ENCODE measurements at places on chromosomes 1 and 21.

- no peak for DNase-seq
Measured at GRCh38 chr21:32371913-32372314, 20.9 kb downstream of the URB1 start.

- DNase-seq = no peak
Measured at GRCh38 chr1:5744911-5745799, 247.1 kb downstream of the NPHP4 start.

DNA sequence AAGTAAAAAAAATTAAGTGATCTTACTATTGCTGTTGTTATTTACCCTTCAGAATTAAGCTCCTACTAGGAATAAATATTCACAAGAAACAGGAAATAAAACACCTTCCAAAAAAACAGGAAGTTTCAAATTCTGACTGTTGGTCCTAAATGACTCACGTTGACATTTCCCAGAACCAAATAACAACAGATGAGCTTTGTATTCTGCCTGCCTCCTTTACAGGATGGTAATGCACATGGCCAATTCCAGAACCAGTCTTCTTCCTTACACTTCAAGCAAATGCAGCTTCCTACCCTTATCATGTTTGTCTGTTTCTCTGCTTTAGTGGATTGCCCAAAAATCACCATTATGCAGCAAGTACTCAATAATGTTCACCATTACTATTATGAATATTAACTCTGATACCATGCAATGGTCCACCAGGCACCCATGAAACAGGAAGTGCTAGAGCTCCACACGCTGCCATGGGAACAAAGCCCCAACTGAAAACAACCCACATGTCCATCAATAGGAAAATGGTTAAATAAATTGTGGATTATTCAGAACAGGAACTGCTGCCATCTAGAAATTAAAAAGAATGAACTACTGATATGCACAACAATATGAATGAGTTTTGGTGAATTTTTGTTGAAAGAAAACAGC is 8.9 kb downstream of the CASP9 start:
- DNase-seq = no peak

GRCh38 chr21:15003463-15004135 is 61.2 kb downstream of the NRIP1 start:
- no peak for DNase-seq

- DNase-seq = no peak
Measured at GRCh38 chr1:47745715-47746609, 251.2 kb downstream of the TRABD2B start.

DNA sequence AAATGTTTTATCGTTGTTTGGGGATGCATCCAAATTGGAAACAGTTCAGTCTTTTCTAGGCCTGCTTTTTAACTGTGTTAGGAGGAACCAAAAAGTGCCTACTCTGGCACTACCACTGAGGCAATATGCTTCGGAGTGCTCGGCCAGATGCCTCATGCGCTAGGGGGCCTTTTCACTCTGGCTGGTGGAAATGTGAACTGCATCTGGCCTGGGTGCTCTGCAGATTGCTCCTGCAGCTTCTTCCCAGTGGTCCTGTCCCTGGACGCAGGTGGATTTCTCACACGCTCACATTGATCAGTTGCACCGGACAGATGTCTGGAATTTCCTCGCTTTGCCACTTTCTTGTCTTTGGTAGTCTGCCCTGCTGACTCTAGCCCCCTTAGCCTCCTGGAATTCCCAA is 330.2 kb upstream of the FMN2 start:
- DNase-seq = no peak

DNA sequence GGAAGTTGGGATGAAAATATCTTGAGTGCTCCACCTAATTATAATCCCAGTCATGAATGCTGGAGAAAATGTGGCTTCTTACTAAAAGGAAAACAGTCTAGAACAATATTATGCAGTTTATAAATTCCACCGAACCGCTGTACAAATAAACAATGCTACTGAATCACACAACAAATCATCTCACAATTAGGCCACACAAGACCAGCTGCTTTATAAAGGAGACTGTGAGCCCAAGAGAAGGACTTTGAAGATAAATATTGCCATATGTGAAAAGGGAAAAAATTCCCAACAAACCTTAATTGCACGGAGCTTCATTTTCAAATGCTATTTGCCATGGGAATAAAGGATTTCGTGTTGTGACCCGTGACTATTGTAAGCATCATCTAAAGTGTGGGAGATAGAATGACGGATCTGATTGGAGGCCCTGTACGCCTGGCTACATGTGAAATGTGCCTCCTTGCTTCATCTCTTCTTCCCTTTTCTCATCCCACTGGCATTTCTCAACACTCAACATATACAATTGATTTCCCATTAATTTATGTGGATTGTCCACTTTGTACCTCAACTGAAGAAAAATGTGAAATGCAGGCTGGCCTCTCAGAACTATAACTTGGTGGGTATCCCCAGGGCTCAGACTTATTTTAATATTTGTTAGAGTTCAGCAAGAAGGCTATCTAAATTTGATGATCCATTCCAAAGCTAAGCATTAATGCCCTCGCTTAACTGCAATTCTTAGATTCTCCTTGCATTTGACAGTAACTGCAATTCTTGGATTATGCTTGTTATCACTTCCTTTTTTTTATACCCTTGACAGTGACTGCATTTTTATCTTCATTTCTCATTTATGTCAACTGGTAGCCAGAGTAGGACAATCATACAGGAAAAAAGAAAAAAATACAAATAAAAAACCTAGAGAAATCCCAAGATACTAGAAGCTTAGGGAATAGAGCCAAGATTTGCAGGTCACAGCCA is 122.3 kb downstream of the TGFB2 start:
- DNase-seq = no peak

- no peak for DNase-seq
Measured at GRCh38 chr1:164560556-164560955, 1.6 kb downstream of the PBX1 start.

- no peak for DNase-seq
Measured at GRCh38 chr21:29230551-29231261, 68.0 kb upstream of the BACH1 start.

DNA sequence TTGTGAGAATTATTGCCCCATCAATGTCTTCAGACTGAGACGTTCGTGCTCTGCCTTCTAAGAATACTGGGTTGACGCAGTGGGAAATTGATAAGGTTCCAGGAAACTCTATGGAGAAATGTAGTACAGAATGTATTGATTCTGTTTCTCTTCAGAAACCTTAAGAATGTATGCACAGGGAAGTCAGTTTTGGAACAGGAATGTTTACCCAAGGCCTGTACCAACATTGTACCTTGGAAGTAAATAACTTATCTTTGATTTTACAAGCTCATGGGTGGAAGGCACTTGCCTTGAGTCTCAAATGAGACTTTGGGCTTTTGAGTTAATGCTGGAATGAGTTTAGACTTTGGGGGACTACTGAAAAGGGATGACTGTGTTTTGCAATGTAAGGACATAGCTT is 59.5 kb upstream of the PCP4 start:
- DNase-seq = no peak

GRCh38 chr1:245008761-245009160 is 144.4 kb upstream of the HNRNPU start:
- DNase-seq = no peak

- no peak for DNase-seq
Measured at GRCh38 chr1:50308878-50309277, 114.4 kb downstream of the DMRTA2 start.

DNA sequence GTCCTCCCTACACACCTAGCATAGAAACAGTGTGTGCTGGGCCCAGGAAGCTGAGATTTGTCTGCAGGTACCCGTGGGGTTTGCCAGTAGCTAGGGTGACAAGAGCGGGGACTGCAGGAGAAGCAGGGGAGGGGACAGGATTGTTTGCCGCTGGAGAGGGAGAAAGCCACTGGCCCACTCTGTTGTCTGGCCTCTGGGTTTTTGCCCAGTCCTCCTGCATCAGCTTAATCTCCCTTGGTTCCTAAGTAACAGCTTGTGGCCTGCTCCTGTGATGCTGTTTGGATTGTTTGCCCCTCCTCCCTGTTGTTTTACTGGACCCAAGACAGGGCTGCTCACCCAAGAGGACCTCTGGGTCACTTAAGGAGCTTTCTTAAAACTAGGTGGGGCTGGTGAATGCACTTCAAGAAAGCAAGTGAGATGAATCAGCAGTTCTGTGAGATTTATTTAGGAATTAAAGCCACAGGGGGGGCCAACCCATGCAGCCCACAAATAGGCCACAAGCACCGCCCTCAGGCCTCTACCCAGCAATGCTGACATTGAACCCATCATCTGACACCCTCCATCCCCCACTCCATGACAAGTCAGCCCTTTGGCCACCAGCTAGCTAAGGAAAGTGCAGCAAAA is 142.8 kb downstream of the ZZZ3 start:
- DNase-seq = no peak

- no peak for DNase-seq
Measured at GRCh38 chr1:31787261-31787660, 23.1 kb upstream of the ADGRB2 start.

DNA sequence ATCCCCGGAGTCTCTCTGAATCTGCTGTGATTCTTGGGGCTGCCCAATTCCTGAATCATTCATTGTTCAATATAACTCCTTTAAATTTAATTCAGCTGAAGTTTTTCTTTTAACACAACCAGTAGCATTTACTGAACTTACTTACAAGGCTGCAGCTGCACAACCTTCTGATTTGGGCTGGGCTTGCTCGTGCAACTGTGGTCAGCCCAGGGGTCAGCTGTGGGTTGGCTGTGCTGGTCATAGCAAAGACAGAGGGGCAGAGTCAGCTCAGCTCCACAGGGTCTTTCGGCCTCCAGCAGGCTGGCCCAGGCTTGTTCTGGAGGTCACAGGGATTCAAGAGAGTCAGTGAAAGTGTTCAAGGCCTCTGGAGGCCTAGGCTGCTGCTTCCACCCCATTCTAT is 186.1 kb downstream of the MATN1 start:
- no peak for DNase-seq

GRCh38 chr1:41571041-41571440 is 86.6 kb upstream of the EDN2 start:
- DNase-seq = no peak

DNA sequence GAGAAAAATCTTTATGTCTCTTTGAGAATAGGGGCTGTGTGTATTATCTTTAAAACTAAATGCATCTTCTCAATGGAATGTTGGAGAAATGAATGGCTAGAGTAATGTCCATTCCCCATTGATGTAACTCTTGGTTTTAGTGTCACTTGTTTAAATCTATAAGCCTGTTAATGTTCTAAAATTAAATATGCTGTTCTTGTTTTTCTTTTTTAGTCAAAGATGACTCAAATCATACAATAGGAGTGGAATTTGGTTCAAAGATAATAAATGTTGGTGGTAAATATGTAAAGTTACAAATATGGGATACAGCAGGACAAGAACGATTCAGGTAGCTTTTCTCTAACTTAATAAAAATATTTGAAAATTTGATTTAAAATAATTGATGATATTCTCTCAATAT is 17.6 kb downstream of the RAB4A start:
- no peak for DNase-seq

GRCh38 chr1:197224160-197224559 is 43.9 kb upstream of the CRB1 start:
- DNase-seq = no peak

DNA sequence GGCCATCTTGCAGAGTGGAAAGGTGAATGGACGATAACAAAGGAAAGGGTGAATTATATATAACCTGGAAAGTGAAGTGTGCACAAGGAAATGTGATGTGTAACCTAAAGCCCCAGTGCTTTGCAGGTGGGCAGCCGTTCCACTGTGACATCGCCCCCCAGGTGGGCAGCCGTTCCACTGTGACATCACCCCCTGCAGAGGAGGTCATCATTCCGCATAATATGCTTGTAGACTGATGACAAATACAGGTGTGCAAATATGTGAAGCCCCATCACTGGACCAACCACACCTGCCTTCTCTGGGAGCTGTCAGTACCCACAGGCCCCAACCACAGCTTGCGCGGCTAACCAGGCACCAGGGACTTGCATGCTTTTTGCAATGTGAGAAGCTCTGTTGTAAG is 4.7 kb upstream of the ZNF496 start:
- DNase-seq = no peak

DNA sequence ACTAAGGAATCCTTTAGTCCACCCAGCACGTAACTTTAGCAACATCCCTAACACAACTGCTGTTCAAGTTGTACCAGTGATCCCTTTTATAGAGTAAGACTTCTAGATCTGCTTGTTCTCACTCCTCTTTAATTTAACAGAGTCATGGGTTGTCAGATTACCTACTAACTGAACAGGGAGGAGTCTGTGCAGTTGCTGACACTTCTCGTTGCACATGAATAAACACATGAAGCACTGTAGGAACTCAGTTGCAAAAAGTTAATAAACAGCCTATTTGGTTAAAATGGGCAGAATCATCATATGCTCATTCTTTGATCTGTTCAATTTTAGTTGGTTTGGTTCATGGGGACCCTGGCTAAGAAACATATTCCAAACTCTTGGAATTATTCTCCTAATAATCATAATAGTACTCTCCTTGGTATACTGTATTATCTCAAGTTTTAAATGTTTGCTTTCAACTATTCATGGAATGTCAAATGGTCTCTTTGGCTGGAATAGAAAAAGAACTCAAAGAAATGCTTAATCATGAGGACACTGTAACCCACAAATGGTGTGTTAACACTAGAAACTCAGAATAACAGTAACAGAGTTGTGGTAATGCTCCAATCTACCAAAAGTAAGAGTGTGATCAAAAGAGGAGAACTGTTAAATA is 15.6 kb downstream of the PLPPR5 start:
- no peak for DNase-seq
